ENCODE measurements at places on chromosomes 12 and 14. TPM values are rescaled to one million over a fixed set of nuclear protein-coding genes. Genes with fewer than 3 reads are reported as not detected.

Gene HECTD4
- 46.6 TPM for total RNA-seq

Gene CLEC9A
- total RNA-seq = not detected

Gene ZBTB42
- total RNA-seq = 7.7 TPM

Gene LRRC74A
- not detected for total RNA-seq

Gene ACADS
- total RNA-seq = 10.0 TPM

DNA sequence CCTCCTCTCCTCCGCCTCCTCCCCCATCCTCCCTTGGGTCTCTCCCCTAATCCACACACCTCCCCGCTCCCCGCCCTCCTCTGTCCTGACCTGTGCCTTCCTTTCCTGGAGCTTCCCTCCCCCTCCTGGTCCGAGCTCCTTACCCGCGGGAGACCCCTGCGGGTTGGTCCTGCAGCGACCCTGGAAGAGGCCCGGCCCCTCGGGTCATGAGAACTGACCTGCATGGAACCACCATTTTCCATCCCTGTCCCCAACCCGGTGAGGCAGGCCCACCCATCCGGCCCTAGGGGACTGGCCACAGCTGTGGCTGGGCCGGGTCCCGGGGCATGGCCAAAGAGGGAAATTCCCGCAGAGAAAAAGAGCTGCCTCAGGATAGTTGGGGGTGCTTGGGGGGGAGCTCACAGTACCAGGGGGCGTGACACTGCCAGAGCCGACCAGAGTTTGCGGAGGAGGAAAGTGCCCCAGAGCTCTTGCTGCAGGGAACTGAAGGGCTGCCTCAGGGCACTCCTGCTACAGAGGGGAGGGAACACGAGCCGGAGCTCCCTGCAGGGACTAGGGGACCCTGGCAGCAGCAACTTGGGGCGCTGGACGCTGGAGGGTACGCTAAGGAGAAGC lies 613 bp downstream of the ARHGEF40 start:
- peaks cover 4% of the 10 kb centered on the region for H3K4me1 ChIP-seq
- peak overlapping the region; percentile 94 for H3K27ac ChIP-seq
- H3K27me3 ChIP-seq = no peaks in the 10 kb centered on the region
- H3K36me3 ChIP-seq = peaks cover 30% of the 10 kb centered on the region
- peak overlapping the region; percentile 93 for H3K4me3 ChIP-seq

- no peak overlapping the region for H3K27ac ChIP-seq
- no peak for DNase-seq
- H3K4me3 ChIP-seq = no peak overlapping the region
- no peaks in the 10 kb centered on the region for H3K36me3 ChIP-seq
- peaks cover 2% of the 10 kb centered on the region for H3K4me1 ChIP-seq
Measured at GRCh38 chr14:100467939-100468338, 119.3 kb downstream of the BEGAIN start.

- no peaks in the 10 kb centered on the region for H3K4me1 ChIP-seq
- H3K36me3 ChIP-seq = peaks cover 62% of the 10 kb centered on the region
- no peak overlapping the region for H3K27ac ChIP-seq
Measured at GRCh38 chr12:9662488-9662887, 7.0 kb upstream of the CLEC2D start.

GRCh38 chr12:52086366-52086765 lies 6.9 kb downstream of the SMIM41 start:
- H3K27me3 ChIP-seq = no peaks in the 10 kb centered on the region
- H3K36me3 ChIP-seq = no peaks in the 10 kb centered on the region
- DNase-seq = no peak
- H3K4me3 ChIP-seq = no peak overlapping the region
- no peak overlapping the region for H3K27ac ChIP-seq

DNA sequence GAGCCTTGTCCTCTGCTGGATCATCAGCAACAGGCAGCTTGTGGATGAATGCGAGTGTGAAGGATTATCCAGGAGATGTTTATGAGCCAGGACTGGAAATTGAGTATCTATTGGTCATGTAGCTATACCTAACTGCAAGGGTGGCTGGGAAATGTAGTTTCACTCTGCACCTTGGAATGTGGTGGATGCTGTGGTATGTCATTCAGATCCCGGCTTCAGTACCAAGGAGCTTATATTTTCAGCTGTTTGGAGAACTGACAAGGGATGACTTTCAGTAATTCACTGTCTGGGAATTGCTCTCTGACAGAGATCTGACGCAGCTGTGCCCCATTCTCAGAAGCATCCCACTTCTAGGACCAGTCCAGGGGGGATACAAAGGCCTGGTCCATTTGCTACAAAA lies 792.3 kb upstream of the NOVA1 start:
- H3K36me3 ChIP-seq = no peaks in the 10 kb centered on the region
- H3K27ac ChIP-seq = no peak overlapping the region
- H3K27me3 ChIP-seq = no peaks in the 10 kb centered on the region
- H3K4me3 ChIP-seq = no peak overlapping the region
- peak; percentile 58 for DNase-seq

GRCh38 chr12:58034311-58034710 lies 92.9 kb downstream of the ATP23 start:
- no peak overlapping the region for H3K4me3 ChIP-seq
- no peaks in the 10 kb centered on the region for H3K36me3 ChIP-seq
- no peaks in the 10 kb centered on the region for H3K4me1 ChIP-seq
- no peak for DNase-seq

DNA sequence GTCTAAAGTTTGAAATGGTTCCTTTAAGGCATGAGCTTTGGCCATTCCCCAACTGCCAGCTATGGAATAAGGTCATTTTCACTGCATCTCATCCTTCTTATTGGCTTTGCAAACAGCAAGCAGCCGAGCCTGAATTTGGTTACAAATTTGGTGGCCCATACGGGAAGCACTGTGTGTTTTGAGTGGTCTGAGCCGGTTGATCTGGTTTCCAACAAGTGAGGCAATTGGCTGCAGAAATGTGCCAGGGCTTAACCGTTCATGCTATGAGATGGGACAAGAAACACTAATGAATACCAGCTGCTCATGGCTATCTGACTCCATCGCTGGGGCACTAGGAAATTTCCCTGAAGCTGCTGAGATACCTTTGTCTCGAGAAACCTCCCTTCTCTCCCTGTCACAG lies 9.3 kb downstream of the EDDM3A start:
- no peak overlapping the region for H3K27ac ChIP-seq
- no peak overlapping the region for H3K4me3 ChIP-seq
- no peaks in the 10 kb centered on the region for H3K4me1 ChIP-seq
- no peaks in the 10 kb centered on the region for H3K27me3 ChIP-seq
